ENCODE measurements at places on chromosomes 2 and 18.
A peak's percentile ranks its signal among the peaks of the same experiment; 100 is the strongest.

- no peak for DNase-seq
Observed at GRCh38 chr18:78107363-78107762, 857.7 kb downstream of the GALR1 start.

- no peak for DNase-seq
Observed at GRCh38 chr2:191051177-191051576, 37.2 kb upstream of the STAT1 start.

- DNase-seq: no peak
Observed at GRCh38 chr2:128726911-128727310, 408.2 kb upstream of the HS6ST1 start.

- no peak for DNase-seq
Observed at GRCh38 chr2:190340369-190340768, 3.0 kb upstream of the INPP1 start.

DNA sequence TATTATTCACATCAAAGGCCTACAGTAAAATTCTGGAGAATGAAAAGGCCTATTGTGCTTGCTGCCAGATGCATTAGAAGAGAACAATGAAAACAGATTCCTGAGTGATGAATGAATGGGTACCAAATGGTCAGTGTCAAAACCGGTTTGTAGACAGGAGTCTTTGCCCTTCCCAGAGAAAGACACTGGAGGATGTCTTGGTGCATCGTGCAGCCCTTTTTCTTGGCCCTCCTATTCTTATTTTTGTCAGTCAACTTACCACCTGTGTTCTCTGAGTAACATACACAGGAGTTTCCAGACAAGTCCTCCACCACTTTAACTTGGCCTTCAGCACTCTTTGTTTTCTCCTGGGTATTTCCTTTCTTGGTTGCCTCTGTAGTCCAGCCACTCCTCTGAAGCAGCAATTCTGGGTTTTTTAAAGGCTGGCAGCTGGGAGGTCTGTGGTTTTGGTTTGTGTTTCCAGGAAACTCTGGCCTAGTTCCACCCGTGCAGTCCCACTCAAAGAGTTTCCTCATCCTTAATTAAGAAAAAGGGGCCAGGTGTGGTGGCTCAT is 29.4 kb downstream of the PSTPIP2 start:
- no peak for DNase-seq

DNA sequence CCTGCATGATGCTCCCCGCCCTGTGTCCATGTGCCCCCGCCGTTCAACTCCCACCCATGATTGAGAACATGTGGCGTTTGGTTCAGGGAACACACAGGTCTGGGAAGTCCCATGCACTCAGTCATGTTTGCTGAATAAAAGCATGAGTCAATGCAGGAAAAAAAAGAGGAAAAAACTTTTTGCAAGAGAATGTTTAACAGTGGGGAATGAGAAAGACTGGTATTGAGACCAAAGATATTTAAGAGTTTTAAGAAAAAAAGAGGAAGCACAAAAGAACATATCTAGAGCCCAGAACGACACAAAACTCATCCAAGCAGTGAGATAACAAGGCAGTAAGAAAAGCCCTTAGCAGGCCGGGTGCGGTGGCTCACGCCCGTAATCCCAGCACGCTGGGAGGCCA is 279.2 kb upstream of the THSD7B start:
- DNase-seq: no peak

- DNase-seq: peak; percentile 36
Observed at GRCh38 chr2:182946958-182947369, 80.5 kb upstream of the FRZB start.

- DNase-seq: no peak
Observed at GRCh38 chr18:69787825-69788547, 159.7 kb downstream of the CD226 start.

DNA sequence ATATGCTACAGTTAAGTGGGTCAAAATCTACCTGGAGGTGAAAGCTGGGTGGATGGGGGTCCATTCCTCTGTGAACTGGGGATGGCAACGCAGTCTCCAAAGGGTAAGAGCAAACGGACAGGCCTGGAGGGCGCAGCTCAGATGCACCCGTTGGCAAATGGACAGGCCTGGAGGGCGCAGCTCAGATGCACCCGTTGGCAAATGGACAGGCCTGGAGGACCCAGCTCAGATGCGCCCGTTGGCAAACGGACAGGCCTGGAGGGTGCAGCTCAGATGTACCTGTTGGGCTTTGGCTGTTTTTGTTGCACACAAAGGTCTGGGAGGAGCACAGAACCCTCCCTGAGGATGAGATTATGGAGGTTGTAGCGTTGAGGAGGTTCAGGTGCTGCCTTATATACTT is 33.7 kb downstream of the RBFA start:
- DNase-seq: no peak

DNA sequence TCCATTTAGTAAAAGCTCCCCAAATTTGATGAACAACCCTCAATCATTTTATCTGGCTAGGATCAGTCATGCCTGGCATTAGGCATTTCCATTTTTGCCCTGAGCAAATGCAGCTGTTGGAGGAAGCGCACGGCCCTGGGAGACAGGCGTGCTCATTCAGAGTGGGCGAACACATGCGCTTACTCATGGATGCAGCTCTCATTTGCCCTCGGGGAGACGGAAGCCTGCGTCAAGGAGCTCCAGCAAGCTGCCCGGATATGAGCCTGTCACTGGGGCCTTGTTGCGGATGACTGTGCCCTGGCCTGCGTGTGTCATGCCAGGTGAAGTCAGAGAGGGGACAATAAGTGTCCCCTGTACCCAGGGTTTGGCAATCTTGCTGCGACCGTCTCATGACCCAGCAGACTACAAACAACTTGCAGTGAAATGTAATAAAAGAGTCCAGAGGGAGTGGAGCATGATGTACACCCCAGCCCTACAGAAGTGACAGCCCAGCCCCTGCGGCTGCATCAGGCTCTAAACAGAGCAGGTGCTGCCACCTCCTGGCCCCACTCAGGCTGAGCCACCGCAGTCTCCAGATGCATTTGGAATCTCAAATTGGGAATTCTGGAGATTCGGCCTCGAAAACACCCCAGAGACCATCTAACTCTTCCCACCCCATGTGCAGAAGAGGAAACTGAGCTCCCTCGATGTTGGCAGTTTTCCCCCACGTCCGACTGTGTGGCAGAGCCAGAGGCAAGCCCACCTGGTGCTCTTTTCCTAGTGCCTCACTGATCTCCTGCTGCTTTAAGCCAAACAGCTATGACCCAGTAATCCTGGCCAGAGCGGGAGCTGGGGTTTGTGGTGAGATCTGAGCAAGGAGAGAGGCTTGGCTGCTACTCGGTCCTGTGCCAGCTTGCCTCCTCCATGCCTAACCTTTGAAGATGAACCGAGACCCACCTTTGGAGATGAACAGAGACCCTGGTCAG is 105.0 kb upstream of the ALK start:
- peak; percentile 89 for DNase-seq

DNA sequence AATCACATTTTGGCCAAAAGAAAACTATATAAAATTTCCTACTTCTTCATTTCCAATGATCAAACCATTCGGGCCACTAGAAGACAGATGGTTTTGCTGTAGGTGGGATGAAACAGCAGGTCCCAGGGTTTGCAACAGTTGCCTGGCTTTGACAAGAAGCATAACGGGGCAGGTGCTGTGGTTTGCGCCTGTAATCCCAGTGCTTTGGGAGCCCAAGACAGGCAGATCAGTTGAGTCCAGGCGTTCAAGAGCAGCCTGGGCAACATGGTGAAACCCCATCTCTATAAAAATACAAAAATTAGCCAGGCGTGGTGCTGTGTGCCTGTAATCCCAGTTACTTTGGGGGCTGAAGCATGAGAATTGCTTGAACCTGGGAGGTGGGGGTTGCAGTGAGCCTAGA is 81.4 kb upstream of the XPO1 start:
- no peak for DNase-seq

- peak; percentile 39 for DNase-seq
Observed at GRCh38 chr2:10217489-10218435, 84.9 kb upstream of the HPCAL1 start.

- no peak for DNase-seq
Observed at GRCh38 chr18:79472946-79473345, 77.2 kb downstream of the NFATC1 start.

- DNase-seq: no peak
Observed at GRCh38 chr18:41524674-41525470, 430.2 kb upstream of the PIK3C3 start.

DNA sequence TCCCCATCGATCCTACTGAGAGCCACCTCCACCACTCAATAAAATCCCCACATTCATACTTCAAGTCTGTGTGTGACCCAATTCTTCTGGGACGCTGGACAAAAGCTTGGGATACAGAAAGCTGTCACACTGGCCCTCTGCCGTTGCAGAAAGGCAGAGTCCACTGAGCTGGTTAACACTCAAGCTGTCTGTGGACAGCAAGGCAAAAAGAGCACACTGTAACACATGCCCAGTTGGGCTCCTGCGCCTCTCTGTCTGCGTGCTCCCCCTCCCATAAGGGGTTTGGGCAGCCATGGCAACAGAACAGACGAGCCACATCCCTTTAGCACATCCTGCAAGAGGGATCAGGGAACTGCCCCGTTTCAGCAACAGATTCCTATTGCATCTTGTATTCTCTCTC is 106.9 kb upstream of the RGPD4 start:
- no peak for DNase-seq

DNA sequence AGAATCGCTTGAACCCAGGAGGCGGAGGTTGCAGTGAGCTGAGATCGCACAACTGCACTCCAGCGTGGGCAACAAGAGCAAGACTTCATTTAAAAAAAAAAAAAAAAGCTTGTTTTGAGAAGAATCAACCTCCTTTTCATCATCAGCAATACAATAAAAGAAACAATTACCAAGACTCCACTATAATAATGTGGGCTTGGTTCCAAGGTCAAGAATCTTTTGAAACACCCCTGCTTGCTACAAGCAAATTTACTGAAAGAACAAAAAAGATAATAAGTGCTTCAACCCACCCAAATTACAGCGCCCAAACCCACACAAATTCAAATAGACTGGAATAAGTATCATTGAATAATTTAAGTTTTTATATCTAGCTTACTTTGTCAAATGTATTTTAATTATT is 33.6 kb upstream of the MAPRE3 start:
- no peak for DNase-seq

- DNase-seq: no peak
Observed at GRCh38 chr2:102438578-102438977, 15.6 kb downstream of the IL18RAP start.

DNA sequence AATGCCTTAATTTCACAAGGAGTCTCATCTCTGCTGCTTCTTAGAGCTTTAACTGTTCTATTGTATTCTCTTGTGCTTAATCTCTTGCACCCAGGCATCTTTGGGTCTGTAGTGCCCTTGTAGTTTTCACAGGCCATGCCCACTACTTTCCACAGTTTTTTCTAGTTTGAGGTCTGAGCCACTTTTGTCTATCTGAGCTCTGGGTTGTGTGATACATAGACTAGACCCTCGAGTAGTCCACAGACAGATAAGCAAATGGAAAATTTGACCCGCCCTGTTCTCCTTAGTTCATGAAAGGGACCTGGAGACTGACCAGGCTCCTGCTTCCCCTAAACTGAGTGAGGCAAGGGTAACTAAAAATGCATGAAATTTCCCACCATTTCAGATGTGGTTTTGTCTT is 466.8 kb upstream of the ZEB2 start:
- no peak for DNase-seq

- no peak for DNase-seq
Observed at GRCh38 chr18:13621446-13621849, 104.9 kb downstream of the FAM210A start.

- no peak for DNase-seq
Observed at GRCh38 chr2:149586898-149587219, 716 bp downstream of the MMADHC start.

- DNase-seq: peak; percentile 75
Observed at GRCh38 chr2:74481961-74482800, 617 bp downstream of the CCDC142 start.

DNA sequence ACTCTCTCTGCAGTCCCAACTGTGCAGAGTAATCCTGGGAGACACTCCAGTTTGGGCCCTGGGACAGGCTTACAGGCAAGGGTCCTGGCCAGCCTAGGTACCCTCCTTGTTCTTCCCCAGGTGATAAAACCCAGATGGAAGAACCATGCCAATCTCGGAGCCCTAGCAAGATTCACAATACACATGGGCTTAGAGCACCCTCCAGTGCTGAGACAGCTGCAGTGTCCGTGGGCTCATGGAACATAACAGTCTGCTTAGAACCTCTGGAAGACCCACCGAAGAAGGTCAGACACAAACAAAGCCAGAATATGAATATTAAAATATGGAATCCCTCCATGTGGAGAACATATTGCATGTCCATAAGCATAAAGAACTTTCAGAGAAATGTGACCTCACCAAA is 568.1 kb downstream of the KCNJ3 start:
- no peak for DNase-seq

DNA sequence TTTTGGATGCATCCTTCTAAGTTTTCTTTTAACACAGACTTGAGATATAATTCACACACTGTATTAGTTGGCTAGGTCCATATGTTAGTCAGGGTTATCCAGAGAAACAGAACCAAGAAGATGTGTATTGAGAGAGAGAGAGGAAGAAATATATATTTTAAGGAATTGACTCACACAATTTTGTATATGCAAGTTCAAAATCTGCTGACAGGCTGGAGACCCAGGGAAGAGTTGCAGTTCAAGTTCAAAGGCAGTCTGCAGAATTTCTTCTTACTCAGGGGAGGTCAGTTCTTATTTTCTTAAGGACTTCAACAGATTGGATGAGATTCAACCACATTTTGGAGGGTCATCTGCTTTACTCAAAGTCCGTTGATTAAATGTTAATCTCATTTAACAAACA is 23.0 kb upstream of the MRO start:
- no peak for DNase-seq

DNA sequence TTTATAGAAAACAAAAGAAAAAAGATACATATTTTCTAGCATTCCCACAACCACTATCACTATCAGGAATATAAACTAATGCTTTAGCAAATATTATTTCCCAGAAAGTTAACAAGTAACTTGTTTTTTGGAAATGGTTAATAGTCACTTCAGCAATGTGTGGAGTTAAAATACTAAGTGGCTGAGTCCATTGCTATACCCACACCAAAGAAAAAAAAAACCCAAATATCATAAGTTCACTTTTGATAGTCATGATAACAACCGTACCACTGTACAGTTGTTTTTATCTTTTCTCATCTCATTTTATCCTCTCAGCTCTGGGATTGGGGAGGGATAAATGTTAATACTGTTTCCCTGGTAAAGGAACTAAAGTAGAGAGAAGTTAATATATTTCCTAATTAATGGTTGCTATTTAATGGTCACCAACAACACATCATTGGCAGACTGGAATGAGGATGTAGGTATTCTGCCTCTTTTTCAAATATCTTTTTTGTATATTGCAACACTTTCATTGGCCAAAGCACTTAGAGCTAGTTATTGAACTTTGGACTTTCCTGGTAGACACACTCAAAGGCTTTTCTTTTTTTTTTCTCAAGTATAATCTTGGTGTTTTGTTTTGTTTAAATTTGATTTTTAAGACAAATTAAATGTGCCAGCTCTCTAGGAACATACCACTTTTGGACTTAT is 18.4 kb upstream of the KANSL1L start:
- no peak for DNase-seq

- DNase-seq: peak; percentile 94
Observed at GRCh38 chr2:98731041-98731893, at the start of gene MGAT4A. MGAT4A (minus strand) TSS chr2:98731132; CDS start chr2:98726332, 4,800 bp downstream.

DNA sequence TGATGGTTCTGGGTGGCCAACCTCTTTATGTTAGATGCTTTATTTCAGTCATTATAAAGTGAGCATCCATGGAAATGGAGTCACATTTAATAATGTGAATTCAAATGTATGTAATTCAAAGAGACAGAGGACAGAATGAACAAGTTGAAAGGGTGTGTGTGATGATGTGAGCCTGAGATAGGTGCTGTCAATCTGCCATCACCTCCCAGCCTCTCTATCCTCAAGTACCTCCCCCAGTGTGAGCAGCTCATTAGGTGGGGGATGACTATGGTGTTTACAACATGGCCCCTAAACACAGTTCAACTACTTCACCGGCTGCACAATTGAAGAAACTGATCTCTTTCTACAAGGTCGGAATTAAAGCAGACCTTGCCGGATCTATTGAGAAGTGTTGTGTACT is 74.7 kb upstream of the IGFBP5 start:
- no peak for DNase-seq
